ENCODE measurements at places on chromosomes 3 and 15.

- DNase-seq, result peak; percentile 100
Observed at GRCh38 chr3:196666001-196666867, 26.7 kb downstream of the NRROS start.

DNA sequence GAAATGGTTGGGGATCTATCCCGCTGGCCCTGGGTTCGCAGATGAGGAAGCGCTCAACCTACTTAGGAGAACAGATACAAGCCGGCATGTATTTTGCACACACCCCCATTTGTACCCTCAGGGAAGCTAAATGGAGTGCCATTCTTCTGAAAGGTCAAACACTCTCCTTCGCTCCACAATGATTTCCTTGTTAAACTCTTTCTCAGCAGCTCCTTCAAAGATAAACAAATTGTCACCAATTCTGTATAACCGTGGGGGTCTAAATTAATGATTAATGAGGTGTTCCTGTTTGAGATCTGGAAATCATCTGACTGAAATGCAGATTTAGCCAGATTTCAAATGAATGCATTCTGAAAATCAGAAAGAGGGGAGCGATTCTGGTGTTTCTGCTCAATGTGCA lies 124.0 kb downstream of the MEGF11 start:
- no peak for DNase-seq

GRCh38 chr3:37509069-37509468 lies 334.7 kb upstream of the LRRFIP2 start:
- DNase-seq, result peak; percentile 44

- no peak for DNase-seq
Observed at GRCh38 chr3:101512396-101512645, 691 bp downstream of the SENP7 start.

DNA sequence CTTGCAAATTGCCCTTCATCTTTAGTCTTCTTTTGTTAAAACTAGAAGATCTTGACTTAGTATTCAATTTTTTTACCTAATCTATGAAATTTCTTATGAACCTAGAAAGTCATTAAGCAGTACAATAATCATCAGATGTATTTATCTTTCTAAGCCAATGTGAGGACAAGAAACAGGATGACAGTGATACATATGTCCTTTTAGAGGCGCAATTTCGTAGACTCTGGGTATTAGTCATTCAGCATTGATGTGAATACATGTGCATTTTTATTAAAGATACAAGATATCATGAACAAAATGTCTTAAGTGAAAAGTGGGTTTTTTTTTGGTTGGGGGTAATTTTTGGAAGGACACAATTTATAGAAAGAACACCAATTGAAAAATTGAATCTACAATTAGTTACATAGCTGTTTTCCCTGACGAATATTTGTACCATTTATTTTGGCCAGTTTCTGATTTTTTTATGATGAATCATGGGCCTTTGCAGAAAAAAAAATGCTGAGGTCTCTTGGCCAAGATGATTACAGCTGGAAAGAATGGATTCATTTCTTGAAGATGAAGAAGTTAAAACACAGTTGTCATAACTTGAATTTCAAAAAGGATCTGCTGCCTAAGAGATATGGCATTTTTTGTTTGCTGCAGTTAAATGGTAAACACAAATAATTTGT lies 48.9 kb upstream of the AGTR1 start:
- no peak for DNase-seq

DNA sequence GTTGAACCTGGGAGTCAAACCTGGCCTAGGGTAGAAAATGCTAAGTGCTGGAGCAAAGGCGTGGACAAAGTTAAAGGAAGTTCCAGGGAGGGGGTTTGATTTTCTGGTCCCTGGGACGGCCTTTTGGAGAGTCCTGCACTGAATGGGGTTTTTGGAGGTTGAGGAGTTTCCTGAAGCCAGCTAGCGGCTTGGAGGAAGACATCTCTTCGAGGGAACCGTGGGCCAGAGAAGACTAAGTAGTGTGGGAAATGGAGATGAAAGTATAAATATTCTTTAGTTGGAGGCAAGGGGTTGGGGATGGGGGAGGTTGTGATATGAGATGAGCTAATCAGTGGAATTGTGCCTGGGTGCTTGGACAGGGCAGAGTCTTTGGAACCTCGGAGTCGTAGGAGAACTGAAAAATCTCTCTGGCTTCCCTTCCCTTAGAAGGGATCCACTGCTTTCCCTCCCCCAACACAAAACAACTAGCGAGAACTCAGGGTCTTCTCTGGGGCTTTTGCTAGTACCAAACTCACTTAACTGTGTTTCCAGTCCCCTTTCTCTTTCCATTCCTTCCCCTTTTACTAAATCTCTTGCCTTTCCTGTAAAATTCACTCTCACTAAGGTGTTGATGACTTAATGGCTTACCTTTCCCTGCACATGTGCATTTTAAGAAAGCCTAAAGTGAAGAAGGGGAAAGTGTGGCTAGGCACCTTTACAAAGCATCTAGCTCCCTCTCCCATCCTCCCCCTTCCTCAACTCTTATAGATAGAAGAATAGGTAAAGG lies 1.0 kb downstream of the LPP start:
- no peak for DNase-seq

GRCh38 chr3:36695769-36696137 lies 68.6 kb downstream of the DCLK3 start:
- no peak for DNase-seq

DNA sequence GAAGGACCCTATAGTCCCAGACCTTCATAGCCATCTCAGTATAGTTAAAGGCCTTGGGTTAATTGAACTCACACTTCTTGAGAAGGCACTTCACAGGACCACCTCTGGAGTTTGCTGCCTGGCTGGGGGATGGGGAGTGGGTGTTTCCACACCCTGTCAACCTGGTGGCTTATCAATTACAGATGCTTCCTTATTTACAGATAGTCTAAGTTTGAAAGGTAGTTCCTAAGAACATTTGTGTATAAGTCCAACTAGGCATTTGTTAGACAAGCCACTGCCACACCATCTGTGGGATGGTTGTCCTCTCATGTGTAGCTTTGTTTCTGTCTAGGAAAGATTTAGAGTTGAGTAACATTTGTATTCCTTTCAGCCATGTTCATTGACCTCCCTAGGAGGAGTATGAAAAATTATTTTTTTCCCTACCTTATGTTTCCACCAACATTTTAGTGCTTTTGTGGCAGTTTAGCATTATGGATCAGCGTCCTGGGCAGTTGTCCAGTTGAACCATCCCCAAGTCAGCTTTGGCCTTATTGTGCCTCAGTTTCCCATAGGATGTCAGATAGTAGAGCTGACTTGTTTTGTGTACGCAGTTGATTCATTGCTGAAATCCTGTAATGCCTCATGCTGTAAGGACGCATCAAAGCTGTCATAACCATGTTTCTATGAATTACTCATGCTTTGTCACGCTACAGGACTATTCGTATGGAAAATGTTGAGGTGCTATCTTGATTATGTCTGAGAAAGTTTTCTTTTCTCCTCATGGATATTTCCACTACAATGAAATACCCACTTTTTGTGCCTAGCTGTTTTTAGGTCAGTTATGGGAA lies 21.2 kb upstream of the SIAH2 start:
- DNase-seq, result no peak

GRCh38 chr15:89836267-89837133 lies 21.8 kb upstream of the ANPEP start:
- DNase-seq, result no peak
